ENCODE measurements at places on chromosomes 12 and 14. TPM values are rescaled to one million over a fixed set of nuclear protein-coding genes. Genes with fewer than 3 reads are reported as not detected.

DNA sequence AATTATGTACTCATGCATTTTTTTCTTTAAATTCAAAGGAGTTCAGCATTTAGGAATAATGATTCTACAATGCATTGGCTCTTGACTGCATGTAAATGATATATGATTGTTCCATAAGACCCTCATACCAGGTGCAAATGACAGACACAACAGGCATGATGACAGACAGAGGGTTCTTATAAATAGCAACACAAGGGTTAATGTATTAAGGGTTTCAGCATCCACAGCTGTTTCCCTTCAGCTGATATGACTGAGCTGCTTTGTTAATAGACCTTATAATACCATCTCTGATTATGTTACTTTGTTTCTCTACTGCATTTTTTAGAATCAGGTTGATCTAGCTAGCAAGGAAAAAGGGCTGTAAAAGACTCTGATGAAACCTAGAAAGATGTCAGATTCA lies 90.8 kb upstream of the TMTC2 start:
- DNase-seq: no peak

DNA sequence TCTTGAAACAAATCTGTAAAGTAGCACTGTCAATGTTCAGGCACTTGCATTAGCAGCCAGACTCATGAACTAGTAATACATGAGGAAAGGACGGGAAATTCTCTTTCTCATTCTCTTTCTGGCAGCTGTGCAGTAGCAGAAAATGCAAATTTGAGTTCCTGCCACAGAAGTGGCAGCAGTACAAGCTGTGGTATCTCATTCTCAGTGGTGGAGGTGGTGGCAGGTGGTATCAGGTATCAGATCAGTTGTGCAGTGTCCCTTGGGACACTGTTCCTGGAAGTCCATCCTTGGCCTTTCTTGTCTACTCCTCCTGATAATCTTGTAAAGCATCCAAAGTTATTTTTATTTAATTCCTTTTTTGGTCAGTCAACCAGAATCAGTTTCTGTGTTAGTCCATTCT lies 103.0 kb downstream of the C12orf42 start:
- no peak for DNase-seq

DNA sequence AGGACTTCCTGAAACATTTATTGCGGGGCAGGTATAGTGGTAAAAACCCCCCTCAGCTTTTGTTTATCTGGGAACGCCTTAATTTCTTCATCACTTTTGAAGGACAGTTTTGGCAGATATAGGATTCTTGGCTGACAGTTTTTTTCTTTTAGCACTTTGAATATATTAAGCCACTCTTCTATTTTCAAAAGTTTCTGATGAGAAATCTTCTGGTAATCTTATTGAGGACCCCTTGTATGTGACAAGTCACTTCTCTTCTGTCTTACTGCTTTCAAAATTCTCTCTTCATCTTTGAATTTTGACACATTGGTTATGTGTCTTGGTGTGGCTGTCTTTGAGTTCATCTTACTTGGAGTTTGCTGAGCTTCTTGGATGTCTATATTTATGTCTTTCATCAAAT lies 59.1 kb downstream of the ATP23 start:
- no peak for DNase-seq

RASSF8 gene
- total RNA-seq: 43.5 TPM

- DNase-seq: no peak
Measured at GRCh38 chr12:104720339-104721038, 237.6 kb downstream of the SLC41A2 start.

DNA sequence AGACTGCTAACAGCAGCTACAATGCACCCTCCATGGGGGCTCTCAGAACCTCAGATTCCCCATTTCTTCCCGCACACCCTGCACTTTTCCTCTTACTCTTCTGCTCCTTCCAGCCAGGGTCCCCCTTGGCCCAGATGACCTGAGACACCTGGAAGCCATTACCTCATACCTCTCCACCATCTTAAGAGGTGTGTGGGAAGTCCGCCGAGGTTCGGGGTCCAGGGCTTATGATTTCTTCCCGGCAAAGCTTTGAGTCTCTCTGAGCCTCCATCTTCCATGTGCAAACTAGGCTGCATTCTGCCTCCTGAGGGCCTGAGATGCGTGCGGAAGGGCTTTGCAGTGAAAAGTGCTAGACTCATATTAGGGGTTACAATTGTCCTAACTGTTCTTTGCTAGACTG lies 5.3 kb downstream of the GSC start:
- no peak for DNase-seq

KCNH3 gene
- 0.08 TPM for total RNA-seq

- no peak for DNase-seq
Measured at GRCh38 chr14:100622708-100623485, 35.7 kb upstream of the BEGAIN start.

SLC41A2 gene
- total RNA-seq: 1.7 TPM

CLEC2A gene
- total RNA-seq: not detected

- DNase-seq: no peak
Measured at GRCh38 chr12:27548301-27549199, 24.5 kb downstream of the PPFIBP1 start.

GRCh38 chr12:15278816-15279658 lies 43.3 kb upstream of the PTPRO start:
- no peak for DNase-seq

- DNase-seq: no peak
Measured at GRCh38 chr12:91603060-91603459, 420.4 kb upstream of the DCN start.

GRCh38 chr14:37598747-37599506 lies 3.5 kb downstream of the TTC6 start:
- DNase-seq: no peak

GRCh38 chr14:104116756-104117340 lies 21.5 kb upstream of the KIF26A start:
- DNase-seq: no peak

GPRC5D gene
- total RNA-seq: not detected

- DNase-seq: no peak
Measured at GRCh38 chr14:73168691-73169090, 32.4 kb downstream of the PSEN1 start.

DNA sequence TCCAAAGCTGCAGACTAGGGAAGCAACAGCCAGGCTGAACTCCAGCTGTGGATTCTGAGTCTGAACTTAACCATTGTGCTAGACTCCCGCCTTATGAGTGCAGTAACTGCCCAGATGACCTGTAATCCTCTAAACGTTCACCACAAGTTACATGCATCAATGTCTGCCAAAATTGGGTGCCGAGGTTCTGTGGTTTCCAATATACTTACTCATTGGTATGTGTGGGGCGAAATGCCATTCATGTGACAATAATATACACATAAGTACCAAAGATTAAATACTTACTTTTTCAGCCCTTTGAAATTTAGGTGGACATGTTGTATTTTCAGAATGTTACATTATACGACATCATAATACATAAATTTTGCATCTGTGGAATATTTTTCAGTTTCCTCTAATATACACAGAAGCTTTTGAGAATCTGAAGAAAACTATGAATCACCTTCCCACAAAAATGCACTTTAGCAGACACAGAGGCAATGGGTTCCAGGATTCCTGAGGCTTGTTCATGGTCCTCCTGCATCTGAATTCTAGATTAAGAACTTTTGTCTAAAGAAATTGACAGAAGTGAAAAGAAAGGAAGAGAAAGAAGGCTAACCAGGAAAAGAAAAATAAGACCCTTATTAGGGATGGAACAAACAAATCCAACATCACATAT lies 31.7 kb downstream of the GRIP1 start:
- peak; percentile 87 for DNase-seq

GRCh38 chr12:133106253-133106652 lies 23.8 kb downstream of the ZNF891 start:
- DNase-seq: no peak

WDHD1 gene
- total RNA-seq: 21.2 TPM

CISTR gene
- total RNA-seq: not detected

- DNase-seq: no peak
Measured at GRCh38 chr12:44031472-44032185, 195.7 kb downstream of the TMEM117 start.

DNA sequence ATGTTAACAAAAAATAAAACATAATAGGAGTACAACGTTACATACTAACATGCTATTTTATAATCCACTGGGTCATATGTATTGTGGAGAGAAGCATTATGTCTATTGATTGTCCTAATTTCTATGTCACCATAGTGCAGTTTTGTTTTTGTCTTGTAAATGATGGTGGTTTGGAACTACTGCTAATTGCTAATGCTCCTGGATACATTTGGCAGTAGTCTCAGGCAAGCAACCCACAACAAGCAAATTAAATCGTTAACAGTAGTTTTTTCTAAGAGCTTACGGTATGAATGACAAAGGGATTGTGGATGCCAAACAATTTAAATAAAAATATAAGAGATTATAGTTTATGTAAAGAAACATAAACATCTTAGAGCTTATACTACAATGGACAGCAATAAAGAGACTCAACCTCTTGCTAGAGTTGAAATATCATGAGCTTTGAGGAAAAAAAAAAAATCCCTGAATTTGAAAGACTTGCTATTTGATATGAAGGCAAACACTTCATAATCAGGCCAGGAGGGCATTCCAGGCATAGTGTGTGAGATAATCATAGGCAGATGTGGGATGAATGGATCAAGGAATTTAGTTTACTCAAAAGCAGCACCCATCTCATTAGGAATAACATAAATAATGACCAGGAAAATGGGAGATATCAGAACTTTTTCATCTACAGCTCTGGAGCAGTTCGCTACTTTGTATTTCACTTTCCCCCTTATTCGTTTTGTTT lies 181.3 kb downstream of the CCDC59 start:
- peak; percentile 27 for DNase-seq

Measured in SJSA1 (cell line).